CD4-positive, alpha-beta T cell treated with Interleukin-17A for 4 hours (primary cell): ENCODE measurements at places on chromosomes 7 and 10.
A peak's percentile ranks its signal among the peaks of the same experiment; 100 is the strongest.

DNA sequence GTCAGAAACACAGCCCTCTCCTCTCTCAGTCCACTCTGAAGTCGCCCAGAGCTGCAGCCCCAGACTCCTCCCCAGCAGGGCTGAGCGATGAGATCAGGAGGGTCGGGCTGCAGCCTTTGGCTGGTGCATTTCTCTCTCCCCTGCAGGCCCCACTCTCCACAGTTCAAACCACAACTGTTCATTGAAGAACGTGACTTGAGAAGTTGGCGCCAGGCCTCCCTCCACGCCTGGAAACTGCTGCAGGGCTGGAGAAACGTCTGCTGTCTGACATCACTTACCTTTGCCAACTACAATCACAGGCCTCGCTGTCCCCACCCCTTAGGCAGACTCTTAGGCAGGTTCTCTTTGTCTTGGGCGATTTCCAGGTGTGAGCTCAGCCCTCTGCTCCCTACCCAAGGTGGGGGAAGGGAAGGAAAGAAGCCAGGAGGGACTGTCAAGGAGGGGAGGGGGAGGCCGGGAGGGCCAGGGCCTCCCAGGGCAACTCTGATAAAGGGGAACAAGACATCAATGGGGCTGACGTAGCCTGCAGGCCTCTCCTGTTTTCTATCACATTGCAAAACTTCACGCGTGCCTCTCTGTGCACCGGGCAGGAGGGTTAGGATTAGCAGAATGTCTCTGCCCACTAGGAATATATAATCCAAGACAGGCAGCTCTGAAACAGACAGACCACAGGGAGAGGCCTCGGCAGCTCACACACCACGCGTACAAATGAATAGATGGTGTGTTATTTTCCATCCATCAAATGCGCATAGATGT lies 32.7 kb downstream of the CALML5 start:
- DNase-seq = no peak

- DNase-seq = no peak
These were observed 211.9 kb downstream of the CXCL12 start for GRCh38 chr10:44172883-44173607.

- no peak for DNase-seq
These were observed 97.3 kb downstream of the INPP5A start for GRCh38 chr10:132634947-132635271.

- no peak for DNase-seq
These were observed 382.9 kb upstream of the NPVF start for GRCh38 chr7:25611196-25611595.

DNA sequence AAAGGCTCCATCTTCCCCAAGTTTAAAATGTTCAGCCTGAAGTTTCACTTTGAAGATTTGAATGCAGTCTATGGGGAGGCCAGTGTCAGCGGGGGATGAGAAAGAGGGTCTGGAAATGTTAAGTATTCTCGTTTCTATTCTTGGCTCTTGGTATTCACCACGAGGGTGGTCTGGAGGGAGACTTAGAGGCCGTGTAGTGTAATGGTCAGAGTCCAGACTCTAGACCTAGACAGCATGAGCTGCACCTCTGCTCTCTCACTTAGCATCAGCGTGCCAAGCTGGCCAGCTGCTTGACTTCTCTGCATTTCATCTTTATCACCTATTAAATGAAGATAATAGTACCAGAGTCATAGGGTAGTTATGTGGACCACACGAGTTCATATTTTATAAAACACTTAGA lies 57.9 kb downstream of the MKX start:
- no peak for DNase-seq

- DNase-seq = no peak
These were observed 189.5 kb downstream of the CXCL12 start for GRCh38 chr10:44195112-44196007.

- peak; percentile 26 for DNase-seq
These were observed 38.1 kb upstream of the CDHR3 start for GRCh38 chr7:105924945-105925344.

GRCh38 chr10:110841767-110842267 lies 29.9 kb upstream of the PDCD4 start:
- DNase-seq = no peak

- no peak for DNase-seq
These were observed 245.3 kb downstream of the NSUN6 start for GRCh38 chr10:18406136-18406535.

DNA sequence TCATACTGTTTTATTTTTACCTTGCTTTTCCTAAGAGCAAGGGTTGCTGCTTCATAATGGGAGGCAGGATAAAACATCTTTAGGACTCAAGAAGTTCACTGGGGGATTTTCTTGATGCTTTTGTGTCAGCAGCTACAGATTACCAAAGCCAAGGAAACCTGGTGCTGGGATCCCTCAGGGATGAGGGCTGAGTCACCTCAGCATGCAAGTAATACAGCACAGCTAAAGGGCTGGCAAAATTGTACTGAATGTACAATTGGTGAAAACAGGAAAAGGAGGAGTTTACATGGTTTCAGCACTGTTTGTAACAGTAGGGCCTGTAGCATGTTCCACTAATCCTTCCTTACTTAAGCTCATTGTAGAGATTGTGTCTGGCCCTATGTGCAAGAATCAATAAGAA lies 1056.8 kb downstream of the SORCS1 start:
- no peak for DNase-seq

DNA sequence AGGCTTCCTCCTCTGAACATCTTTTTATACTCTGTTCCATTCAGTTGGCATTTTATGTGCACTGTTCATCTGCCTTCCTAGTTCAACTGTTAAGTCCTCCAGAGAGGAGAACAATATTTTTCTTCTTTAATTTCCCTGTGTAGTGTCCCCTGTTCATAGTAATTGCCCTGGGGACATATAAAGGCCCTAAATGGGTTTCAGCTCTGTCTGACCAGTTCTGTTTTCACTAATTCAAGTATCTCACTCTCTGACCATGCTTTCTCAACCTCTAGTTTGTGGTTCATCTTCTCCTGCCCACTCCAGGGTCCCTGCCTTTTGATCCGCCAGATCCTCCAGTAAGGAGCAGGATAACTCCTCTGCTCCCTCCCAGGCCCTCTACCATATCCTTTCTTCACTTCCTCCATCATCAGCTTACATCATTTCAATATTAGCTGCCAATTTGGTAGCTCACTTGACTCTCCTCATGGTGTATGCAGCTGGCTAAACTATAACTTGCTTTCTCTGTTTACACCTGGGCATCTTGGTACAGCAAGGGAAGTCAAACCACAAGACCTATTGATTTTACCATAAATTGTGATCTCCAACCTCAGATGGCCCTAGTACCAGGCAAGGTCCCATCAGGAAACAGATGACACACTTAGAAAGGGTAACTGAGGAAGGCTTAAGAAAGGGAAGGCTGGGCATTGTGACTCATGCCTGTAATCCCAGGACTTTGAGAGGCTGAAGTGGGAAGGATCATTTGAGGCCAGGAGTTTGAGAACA lies 17.7 kb upstream of the C10orf67 start:
- no peak for DNase-seq

GRCh38 chr7:34322841-34323240 lies 335.2 kb upstream of the NPSR1 start:
- DNase-seq = no peak

- no peak for DNase-seq
These were observed 44.4 kb downstream of the TACC2 start for GRCh38 chr10:122033224-122033926.

- no peak for DNase-seq
These were observed 22.0 kb upstream of the OPALIN start for GRCh38 chr10:96380821-96381220.

DNA sequence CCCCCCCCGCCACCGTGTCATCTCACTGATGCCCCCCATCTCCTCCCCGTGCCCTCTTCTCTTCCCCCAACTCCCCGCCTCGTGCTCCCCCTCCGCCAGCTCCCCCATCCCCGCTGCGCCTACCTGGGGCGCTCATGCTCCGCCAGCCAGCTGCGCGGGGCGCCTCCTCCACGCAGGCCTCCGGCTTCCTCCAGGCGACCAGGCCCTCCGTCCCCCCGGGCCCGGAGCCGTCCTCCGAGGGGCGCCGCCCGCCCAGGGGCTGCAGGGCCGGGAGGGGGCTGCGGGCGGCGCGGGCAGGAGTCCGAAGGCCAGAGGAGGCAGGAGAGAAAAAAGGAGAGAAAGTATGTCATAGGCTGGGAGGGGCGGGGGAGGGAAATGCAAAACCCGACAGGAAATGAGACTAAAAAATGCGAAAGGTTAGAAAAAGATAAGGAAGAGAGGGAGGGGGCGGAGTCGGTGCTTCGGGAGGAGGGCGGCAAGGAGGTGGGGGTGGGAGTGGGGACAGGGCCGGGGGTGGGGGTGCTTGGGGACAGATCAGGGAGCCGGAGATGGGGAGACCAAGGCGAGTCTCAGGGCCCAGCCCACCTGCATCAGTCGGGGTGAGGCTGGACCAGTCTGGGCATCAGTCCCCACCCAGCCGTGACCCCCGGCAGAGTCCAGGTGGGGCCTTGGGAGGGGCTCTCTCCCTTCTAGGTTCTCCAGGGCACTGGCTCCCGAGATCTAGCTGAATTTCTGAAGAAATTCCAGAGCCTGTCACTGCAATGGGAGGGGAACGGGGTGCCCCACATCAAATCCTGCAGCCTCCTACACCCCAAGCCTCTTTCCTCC lies at the start of gene CARD11:
CARD11 (minus strand) TSS at position 324 of the 828 bp plus-strand sequence. CDS start 85,361 bp downstream, outside the sequence.
- peak; percentile 84 for DNase-seq

DNA sequence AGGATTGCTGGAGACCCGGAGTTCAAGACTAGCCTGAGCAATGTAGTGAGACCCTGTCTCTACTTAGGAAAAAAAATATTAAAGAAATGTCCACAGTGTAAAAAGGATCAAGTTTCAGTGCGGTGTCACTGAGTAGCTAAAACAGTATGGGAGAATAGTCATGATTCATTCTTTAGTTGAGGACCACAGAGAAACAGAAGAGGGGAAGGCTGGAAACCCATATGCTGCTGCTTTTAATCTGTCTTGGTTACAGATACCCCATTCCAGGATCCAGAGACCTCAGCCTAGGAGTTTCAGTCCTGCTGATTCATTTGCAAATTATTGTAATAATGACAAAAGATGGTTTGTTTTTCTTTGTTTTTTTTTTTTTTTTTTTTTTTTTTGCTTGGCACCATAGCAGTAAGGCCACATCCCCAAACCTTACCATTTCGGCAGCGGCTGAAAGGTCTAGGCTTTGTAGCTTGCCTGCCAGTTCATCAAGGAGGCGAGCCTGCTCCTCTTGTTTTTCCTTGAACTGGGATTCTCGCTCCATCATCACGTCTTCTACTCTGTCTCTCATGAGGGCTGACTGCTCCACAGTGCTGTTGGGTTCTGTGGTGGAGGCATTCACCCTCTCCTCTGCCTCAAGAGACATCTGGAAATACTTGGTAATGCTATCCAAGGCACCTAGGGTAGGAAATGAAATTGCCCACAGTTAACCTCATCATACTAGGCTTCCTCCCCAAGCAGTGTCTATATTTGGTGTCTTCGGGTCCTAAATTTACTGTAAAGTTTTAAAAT lies 44.2 kb downstream of the DLD start:
- DNase-seq = no peak

GRCh38 chr10:70320751-70321150 lies 36.9 kb upstream of the NPFFR1 start:
- DNase-seq = no peak

GRCh38 chr7:29622335-29623265 lies 59.0 kb downstream of the PRR15 start:
- no peak for DNase-seq

- no peak for DNase-seq
These were observed 544 bp downstream of the SEC23IP start for GRCh38 chr10:119893074-119893473.

GRCh38 chr7:2405201-2405600 lies 1.8 kb downstream of the CHST12 start:
- DNase-seq = no peak

DNA sequence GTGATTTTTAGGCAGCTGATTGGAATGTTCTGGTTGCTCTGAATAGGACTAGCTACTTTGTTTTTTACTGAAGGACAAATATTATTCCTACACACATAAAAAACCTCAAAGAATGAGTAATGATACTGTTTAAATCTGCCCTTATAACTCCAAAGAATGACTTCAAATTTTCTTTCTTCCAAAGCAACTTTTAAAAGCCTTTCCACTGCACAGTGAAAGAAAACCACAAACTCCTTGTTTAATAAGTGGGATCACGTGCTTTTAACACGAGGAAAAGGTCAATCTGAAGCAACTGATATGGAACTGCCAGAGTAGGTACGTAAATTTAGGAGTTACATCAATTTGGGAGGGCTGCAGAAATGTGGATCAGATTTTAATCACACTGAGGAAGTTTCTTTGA lies 8.0 kb upstream of the PRKCQ start:
- DNase-seq = no peak

DNA sequence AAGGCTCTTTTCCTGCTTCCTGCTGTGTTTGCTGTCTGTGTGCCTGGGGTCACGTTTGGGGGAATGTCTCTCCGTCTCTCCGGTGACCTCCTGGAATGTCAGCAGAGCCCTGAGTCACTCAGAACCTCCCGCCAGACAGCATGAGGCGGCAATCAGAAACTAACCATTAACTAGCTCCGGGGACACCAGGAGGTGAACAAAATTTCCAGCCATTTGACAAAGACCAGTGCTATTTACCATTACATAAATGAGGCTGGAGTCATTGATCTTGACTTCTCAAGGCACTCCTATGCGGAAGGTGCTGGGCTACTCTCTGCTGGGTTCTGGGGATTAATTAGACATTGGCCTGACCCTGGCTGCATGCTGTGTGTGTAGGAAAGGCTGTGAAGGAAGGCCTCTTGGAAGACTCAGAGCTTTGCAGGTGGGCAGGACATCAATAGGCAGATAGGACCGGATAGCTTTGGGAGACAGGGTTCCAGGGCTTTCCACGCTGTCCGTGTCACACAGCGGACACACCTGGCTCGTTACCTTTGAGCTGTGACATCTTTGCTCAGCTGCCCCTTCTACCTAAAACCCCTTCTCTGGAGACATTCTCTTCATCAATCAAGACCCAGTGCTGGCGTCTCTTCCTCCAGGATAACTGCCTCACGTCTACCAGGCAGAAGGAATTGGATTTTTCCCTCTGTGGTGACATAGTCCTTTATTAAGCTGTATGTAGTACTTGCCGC lies 77.0 kb downstream of the PFKFB3 start:
- DNase-seq = no peak

DNA sequence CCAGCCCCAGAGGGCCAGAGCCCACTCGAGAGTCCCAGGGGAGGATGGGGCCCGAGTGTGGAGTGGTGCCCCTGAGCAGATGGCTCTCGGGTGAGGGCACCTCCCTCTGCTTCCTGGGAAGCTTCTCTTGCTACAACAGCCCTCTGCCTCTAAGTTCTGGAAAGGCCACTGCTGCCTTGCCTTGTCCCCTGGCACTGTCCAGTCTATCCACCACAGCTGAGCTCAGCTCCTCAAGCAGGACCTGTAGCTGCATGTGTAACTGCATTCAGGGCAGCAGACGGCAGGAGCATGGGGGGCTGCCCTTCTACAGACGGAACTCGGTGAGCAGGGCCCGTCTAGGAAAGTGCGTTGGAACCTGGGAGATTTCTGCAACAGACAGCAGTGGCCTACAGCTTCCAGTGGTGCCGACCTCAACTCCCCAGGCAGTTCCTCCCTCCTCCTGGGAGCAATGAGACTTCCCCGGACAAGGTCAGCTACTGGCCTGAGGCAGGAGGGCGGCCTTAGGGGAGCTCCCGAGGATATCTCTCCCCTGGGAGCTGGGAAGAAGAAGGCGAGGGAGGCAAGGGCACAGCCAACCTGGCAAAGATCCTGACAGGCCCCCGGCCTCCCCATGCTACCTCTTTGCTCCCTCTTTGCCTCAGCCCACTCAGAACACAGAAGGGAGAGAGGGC lies 88.5 kb downstream of the DLG5 start:
- no peak for DNase-seq
